NCI-H1092 treated with DMSO at 0.1 percent for 48 hours (cell line): ENCODE measurements at places on chromosomes 3 and 15.

- no peak for DNase-seq
Observed at GRCh38 chr3:106839576-106840280, 537.5 kb upstream of the CCDC54 start.

- DNase-seq, result no peak
Observed at GRCh38 chr3:69197922-69198530, 75.6 kb upstream of the LMOD3 start.

GRCh38 chr15:71511796-71512681, 298.3 kb upstream of the NR2E3 start:
- peak; percentile 31 for DNase-seq

- DNase-seq, result no peak
Observed at GRCh38 chr3:106299300-106300098, 430.7 kb upstream of the CBLB start.

DNA sequence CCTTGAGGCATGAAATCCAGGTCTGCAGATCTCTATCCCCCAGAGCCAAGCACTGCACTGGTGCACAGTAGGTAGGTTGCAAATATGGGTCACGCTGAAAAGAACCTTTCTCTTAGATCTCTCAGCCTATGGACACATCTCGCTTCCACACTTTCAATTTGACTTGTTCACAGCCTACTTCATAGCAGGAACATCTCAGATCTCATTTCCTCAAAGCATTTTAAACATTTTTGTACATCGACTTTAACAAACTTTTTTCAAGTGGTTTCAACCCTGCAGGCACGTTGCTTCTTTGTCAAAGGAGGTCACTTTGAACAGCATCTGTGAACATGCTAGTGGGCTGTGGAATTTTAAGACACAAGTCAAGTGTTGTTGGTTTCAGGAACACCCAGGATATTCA, 76.0 kb downstream of the SLC12A8 start:
- no peak for DNase-seq

DNA sequence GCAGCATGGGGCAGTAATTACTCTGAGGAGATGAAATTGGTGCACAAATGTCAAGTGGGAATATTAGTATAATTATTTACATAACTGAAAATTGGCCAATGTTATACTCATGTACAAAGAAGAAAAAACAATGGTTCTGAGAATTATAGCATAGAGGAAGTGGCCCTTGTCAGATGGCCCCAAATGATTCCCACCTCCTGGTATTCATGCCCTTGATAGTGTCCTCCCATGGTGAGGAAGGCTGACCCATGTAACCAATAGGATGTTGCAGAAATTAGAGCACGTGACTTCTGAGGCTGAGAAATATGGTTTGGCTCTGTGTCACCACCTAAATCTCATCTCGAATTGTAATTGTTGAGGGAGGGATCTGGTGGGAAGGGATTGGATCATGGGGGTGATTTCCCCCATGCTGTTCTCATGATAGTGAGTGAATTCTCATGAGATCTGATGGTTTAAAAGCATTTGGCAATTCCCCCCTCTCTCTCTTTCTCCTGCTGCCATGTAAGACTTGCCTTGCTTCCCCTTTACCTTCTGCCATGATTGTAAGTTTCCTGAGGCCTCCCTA, 368.5 kb downstream of the SHQ1 start:
- DNase-seq, result no peak

- DNase-seq, result no peak
Observed at GRCh38 chr15:42741710-42742109, 4.8 kb upstream of the CDAN1 start.
